Cardiac muscle cell (in vitro differentiated cells and primary cell): ENCODE measurements at places on chromosomes 5 and 9. TPM values are rescaled to one million over a fixed set of nuclear protein-coding genes. Genes with fewer than 3 reads are reported as not detected.

Gene MORN5
- not detected in 2 replicates for polyA plus RNA-seq

Gene NXNL2
- 0.24 and 1.1 TPM in 2 replicates for polyA plus RNA-seq

Gene CBY3
- polyA plus RNA-seq, result 0.18 and 2.6 TPM in 2 replicates

Gene SNCAIP
- polyA plus RNA-seq, result 9.0 and 14.4 TPM in 2 replicates
